RWPE1 (cell line): ENCODE measurements at places on chromosomes 16 and 17.

DNA sequence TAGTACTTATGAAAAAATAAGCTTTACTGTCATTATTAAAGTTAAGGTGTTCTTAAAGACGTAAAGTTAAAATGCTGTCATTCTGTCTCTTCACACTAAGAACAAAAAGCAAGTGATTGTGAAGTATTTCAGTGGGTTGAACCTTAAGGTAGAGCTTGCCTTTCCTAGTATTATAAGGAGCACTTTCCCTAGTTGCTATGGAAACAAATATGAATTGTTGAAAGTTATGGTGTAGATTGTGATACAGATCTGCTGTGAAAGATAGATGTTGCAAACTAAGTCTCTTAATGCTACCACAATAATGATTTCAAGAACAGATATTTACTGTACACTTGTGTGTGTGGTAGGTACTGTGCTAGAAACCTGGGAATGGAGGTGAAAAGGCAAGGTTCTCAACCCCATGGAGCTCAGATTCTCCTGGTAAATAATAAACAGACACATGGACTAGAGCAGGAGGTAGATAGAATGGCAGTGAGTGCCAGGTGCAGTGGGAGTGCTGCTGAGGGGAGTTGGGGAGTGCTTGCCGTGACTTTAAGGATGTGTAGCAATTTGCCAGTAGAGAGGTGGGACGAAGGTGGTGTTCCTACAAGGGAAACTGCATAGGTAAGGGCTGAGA lies 34.7 kb downstream of the MRTFB start:
- no peak for DNase-seq

- DNase-seq = no peak
Observed at GRCh38 chr17:42708588-42708987, 26.3 kb downstream of the CNTNAP1 start.

DNA sequence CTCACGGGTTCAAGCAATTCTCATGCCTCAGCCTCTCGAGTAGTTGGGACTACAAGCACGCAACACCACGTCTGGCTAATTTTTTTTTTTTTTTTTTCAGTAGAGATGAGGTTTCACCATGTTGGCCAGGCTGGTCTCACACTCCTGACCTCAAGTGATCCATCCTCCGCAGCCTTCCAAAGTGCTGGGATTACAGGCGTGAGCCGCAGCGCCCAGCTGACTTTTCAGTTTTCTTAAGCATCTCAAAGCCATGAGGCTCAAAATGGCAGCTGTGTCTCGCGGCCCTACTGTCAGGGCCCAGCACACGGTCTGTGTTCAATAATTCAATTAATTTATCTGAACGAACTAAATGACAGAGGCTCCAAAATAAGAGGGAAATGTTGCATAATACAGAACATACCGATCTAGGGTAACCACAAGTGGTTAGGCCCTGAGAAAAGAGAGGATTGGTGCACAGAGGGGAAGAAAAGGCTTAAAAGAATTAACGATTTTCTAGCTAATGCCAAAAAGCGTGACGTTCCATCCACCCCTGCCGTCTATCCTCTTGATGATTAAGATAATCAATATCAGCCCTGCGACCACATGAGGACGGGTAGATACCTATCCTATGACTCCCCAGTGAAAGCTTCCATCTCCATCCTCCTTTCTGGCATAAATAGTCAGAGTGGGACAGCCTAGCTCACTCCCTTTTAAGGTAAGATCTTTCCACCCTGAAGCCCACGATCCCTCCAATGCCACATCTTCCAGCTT lies 136.9 kb downstream of the SLC39A11 start:
- DNase-seq = no peak

- DNase-seq = no peak
Observed at GRCh38 chr16:57485091-57485915, 990 bp downstream of the DOK4 start.

DNA sequence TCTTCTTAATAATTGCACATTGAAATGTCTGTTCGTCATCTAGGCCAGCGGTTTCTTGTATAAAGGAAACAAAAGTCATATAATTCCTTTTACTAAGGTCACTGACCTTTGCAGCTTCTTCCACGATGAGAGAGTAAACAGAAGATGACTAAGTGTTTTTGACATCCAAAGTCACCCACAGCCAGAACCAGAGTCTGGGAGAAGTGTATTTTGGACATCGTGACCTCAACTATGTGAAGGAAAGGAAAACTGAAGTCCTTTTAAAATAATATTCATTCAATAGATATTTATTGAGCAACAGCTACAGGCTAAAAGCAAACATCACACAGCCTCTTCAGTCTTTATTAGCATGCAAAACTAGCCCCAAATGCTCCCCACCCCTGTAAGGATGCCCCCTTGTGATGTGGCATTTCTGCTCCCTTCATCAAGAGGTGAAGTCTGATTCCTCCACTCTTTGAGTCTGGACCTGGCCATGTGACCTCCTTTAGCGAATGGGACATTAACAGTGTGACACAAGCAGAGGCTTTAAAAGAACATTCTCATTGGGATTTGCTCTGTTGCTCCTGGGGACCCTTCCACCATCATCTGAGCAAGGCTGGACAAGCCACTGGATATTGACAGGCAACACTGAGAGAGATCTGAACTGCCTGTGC lies 8.1 kb upstream of the PMP22 start:
- DNase-seq = no peak

GRCh38 chr17:8109661-8110455 lies 8.5 kb downstream of the ALOXE3 start:
- peak; percentile 55 for DNase-seq

DNA sequence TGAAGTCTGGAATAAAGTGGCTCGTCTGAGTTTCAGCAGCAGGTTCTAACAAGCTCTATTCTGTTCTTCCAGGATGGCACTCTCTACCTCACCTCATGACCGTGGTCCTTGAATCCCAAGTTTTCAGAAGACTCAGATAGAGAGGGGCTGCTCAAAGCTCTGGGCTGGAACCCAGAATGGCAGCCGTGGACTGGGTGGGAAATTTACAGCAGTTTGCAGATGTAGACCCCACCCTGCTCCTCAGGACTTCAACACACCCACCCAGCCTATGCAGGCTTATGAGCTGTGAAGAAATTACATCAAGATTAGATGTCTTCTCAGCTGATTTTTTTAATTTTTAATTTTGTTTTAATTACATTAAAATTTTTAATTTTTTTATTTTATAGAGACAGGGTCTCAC lies 59.4 kb downstream of the METRNL start:
- no peak for DNase-seq

DNA sequence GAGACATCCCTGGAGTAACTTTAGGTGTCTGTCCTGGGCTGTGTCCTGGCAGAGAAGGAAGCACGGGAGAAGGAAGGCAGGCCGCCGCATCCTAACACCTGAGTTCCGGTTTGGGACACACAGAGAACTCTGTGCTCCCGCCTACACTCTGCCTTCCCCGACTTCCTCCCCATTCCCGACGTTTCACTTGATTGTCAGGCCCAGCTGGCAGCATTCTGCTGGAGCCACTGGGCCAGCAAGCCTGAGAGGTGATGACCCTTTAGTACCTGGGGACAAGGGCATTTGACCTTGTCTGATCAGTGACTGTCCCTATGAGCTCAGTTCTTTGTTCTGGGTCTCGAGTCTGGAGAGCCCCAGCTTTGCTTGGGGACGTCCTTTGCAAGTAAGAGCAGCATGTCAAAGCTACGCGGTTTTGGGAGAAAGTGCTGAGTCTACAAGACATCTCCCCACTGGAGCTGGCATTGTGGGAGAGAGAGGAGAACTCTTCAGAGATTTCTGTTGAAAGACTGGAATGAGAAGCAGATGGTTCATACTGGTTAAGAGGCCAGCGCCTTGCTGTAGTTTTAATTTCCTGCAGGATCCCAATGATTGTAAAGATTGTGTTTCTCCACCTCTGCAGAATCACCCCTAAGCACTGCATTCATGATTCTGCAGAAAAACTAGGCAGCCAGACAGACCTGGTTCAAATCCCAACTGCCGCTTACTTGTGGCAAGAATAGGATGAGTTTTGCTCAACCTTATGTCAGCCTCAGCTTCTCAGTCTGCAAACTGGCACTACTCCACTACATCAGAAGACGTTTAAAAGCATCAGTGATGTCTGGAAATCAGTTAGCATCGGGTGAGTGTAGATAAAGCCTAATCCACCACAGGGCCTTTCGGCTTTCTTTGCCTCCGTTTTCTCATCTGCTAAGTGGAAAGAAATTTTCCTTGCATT lies 20.6 kb downstream of the ABAT start:
- DNase-seq = no peak

DNA sequence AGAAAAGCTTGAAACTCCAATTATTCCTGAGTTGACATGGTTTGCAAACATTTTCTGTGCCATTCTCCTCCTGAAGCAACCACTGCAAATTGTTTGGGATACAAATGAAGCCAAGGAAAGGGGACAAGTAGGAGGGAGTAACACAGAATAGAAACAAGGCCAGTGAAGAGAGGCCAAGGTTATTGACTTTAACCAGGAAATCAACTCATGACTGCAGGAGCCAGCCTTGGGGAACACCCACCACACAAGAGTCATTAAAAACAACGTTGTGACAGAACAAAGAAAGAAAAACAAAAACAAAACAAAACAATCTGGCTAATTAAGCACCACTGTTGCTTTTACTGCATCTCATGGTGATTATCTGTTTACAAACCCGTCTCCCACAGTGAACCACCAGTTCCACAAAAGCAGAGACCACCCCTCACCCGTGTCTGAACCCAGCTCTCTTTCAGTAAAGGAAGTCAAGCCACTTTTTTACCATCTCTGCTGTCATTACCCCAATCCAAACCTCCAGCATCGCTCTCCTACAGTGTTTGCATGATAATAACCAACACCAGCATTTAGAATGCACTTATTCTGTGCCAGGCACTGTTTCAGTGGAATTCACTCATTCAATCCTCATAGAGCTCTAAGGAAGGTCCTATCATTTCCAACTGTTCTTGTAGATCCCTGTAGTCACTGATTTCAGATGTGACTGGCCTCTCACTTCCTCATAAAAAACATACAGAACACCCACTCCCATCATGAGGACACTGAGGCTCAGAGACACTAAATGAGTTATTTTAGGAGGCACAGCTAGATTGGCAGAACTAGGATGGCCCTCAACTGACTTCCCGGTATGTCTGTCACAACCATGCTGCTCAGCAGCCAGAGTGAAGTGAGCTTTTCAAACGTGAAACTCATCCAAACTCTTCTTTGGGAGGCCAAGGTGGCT lies 2.0 kb downstream of the ZDHHC1 start:
- no peak for DNase-seq

DNA sequence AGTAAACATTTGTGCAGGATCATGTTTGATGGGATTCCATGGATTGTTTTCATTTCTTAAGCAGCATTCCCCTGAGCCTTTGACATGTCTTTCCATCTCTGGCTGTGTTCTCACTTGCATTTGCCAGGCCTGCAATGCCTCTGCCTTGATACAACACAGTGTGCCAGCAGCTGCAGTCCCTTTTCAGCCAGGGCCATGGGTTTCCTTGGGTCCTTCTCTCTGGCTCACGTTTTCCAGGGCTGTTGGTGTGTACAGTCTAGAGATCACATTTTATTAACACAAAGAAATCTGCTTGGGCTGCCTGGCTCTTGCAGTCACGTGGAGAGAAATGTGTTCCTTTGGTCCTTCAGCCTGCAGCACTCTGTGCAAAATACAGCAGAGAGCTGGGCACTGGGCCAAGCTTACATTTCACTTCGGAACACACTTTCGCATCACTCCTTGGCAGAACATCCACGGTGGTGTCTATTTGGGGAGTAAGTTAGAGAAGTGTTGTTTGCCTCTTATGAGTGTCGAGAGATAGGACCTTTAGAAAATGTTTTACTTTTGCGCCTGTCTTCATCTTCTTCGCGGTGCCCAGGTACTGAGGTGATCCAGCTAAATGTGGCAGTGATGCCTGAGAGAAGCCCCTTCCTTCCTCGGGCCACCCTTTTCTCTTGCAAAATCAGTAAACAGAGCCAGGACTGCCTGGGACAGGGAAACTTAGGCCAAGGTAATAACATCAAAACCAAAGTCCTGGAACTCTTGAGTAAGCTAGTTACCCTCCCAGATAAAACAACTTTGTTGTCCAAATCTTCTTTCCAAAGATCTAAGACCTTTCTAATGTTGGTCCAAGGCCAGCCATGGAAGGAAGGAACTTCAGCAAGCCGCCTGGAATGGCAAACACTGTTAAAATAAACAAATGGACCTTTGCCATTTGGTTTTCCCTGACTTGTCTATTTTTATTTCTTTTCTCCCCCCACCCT lies 20.9 kb downstream of the HLF start:
- no peak for DNase-seq

DNA sequence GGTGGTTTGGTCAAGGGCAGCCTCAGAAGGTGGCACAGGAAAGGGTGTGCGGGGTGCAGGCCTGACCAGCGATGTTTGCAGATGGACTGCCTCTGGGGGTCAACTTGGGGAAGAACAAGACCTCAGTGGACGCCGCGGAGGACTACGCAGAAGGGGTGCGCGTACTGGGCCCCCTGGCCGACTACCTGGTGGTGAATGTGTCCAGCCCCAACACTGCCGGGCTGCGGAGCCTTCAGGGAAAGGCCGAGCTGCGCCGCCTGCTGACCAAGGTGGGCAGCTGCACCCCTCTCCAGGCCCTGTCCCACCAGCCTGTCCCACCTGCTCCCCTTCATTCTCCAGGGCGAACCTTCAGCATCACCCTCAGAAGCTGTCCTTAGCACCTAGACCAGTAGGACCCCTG lies 12.5 kb downstream of the DHODH start:
- no peak for DNase-seq

- DNase-seq = peak; percentile 86
Observed at GRCh38 chr17:32551186-32551955, 64.6 kb downstream of the CDK5R1 start.

DNA sequence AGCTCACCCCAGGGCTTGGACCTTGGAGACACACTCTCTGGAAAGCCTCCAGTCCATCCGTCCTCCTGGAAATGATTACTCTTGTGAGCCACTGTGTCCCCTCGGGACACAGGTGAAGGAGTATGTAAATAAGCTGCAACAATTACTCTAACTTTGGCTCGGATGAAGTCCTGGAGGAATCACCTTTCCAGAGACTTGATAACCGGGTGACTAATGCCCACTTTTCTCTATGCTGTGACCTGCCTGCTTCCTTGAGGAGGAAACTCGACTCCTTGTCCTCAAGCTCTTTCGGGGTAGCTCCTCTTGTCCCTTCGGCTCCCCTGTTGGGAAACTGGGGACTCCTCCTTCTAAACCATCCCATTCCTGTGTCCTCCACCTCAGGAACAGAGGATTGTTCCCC lies at the start of gene OR1A1:
Gene OR1A1 (plus strand): TSS at position 301 of the 400 bp plus-strand sequence. CDS start 7,954 bp downstream, outside the sequence.
- no peak for DNase-seq

- no peak for DNase-seq
Observed at GRCh38 chr17:82831818-82832200, 8.0 kb downstream of the ZNF750 start.
